ENCODE measurements at places on chromosomes 16 and 17. TPM values are rescaled to one million over a fixed set of nuclear protein-coding genes. Genes with fewer than 3 reads are reported as not detected.
A peak's percentile ranks its signal among the peaks of the same experiment; 100 is the strongest.

DNA sequence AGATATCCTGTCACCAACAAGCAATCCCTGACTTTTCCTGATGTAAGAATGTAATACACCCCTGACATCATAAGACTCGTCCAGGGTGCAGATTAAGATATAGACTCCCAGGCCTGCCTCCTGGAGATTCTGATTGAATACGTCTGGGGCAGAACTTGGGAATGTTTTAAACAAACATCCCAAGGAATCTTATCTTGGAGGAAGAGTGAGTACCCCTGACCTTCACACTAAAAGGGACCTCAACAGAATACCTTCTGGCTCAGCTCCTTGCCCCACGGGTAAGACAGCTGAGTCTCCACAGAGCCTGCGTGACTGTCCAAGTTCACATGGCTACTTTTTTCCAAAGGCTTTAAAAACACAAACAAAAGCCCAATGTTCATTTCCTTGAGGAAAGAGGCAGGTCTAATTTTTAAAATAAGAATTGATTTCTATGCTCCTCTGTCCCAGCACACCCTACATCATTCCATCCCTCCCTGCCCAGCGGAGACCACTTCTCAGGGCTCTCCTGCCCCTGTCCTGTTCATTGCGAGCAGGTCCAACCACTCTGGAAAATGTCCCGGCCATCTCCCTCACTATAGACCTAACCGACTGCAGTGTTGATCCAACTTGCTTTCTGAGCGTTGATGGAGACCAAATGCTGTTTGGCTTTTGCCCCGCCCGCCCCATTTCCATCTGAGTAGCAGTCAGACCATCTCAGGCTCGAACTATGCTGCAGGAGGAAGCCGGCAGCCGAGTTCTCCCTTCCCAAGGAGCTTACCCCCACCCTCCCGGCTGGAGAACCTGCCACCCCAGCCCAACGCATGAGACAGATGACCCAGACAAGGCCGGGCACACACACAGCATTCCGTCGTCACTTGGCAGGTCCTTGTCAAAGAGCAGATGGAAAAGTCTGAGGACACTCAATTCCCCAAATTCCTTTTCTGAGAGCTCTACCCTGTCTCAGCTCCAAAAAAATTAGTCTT, 44.1 kb upstream of the MYH10 start:
- peak; percentile 82 for DNase-seq

GRCh38 chr17:49365667-49366066, 3.6 kb upstream of the ZNF652 start:
- DNase-seq = no peak

- no peak for DNase-seq
Observed at GRCh38 chr17:36901506-36901905, 35.8 kb upstream of the LHX1 start.

CASKIN2 gene
- total RNA-seq = 37.7 TPM

KRT24 gene
- not detected for total RNA-seq

All from left cardiac atrium (tissue), 4 donors.